KBM-7 (cell line): ENCODE measurements at places on chromosomes 5 and 9.

DNA sequence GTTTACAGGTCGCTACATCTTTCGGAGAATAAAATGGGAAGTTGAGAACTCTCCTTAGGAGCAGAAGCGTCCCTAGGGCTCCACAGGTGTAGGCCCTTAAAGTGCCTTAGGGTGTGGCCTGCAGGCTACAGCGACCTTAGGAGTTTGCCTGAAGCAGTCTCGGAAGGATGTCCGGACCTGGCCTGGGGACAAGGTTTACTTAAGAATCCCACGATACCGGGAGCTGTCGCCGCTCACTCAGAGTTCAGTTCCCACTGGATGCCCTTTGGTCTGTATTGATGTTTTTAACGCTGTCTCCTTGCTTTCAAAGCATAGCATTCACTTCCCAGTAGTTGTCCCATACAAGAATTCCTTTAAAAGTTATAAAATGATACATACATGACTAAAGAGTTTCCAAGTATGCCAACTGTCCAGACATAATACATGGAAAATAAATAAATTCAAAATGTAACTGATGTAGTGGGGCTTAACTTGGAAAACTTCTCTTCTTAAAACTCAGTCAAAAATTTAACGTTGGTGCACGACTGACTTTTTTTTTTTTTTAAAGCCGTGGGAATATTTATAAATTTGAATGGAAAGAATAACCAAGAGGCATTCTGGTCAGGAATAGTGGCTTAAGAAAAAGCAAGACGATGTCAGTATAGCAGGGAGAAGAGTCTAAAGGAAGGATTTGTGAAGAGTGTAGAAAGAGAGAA lies 848 bp downstream of the RAD50 start:
- no peak for DNase-seq

DNA sequence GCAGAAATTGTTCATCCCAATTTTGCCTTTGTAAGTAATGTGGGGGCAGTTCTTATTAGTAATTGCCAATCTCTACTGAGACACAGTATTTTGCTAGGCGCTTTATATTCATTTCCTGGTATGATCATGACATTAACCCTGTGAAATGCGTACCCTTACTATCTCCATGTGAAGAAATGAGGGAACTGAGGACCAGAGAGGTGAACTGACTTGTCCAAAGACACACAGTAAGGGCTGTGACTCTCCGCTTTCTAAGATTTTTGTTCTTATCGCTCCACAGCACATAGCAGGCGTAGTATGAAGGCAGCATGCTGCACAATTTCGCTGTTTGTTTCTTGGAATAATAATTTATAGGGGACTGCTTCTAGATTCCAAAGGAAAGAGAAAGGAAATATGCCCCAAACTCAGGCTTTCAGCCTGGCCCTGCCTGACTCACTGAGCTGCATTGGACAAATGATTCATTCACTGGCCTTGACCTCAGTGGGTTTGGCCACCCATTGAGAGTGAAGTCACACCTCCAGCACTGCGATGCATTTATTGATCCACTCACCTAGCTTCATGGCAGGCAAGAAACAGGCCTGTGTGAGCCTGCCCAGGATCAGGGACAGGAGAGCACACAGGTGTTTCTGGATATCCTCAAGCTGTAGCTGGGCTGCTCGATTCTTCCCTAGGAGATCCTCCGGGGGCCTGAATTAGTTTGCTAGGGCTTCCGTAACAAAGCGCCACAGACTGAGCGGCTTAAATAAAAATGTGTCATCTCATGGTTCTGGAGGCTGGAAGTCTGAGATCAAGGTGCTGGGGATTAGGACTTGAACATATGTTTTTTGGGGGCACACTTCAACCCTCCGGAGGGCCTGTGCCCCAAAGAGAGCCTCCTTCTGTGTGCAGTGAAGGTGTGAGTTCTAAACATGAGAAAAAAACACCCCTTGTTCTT lies 7.2 kb upstream of the DUSP1 start:
- no peak for DNase-seq

GRCh38 chr5:153866176-153866575 lies 172.5 kb downstream of the FAM114A2 start:
- no peak for DNase-seq

GRCh38 chr9:4225291-4226028 lies 74.4 kb downstream of the GLIS3 start:
- no peak for DNase-seq

DNA sequence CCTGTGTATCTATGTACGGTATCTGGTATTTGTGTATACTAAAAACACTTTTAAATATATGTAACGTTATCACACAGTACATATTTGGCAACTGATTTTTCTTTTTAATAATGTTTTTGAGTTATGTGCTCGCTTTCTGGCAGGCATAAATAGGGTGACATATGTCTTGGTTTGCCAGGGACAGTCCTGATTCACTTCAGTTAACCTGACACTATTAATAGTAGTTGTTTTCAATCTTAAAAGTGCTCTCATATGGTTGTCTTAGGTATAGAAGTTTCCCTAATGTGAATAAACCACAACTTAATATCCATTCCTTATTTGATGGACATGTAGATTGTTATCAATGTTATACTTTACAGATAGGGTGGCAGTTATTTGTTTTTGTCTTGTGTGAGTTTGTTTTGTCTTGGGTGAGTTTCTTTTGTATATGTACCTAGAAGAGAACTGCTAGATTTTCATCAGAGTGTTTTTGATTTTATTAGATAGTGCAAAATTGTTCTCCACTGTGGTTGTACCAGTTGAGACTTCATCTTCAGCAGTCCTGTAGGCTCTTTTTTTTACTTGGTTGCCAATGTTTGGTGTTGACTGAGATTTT lies 7.9 kb downstream of the G3BP1 start:
- no peak for DNase-seq

- no peak for DNase-seq
Measured at GRCh38 chr9:96550659-96551058, 69.0 kb downstream of the CDC14B start.

- DNase-seq, result peak; percentile 87
Measured at GRCh38 chr5:174045470-174046025, at the start of gene NSG2. Gene NSG2 (plus strand): TSS chr5:174045706. CDS start chr5:174046756, 1,050 bp downstream.

GRCh38 chr5:62341783-62342475 lies 35.9 kb downstream of the KIF2A start:
- no peak for DNase-seq

- DNase-seq, result no peak
Measured at GRCh38 chr5:140018920-140019644, 24.0 kb downstream of the NRG2 start.

DNA sequence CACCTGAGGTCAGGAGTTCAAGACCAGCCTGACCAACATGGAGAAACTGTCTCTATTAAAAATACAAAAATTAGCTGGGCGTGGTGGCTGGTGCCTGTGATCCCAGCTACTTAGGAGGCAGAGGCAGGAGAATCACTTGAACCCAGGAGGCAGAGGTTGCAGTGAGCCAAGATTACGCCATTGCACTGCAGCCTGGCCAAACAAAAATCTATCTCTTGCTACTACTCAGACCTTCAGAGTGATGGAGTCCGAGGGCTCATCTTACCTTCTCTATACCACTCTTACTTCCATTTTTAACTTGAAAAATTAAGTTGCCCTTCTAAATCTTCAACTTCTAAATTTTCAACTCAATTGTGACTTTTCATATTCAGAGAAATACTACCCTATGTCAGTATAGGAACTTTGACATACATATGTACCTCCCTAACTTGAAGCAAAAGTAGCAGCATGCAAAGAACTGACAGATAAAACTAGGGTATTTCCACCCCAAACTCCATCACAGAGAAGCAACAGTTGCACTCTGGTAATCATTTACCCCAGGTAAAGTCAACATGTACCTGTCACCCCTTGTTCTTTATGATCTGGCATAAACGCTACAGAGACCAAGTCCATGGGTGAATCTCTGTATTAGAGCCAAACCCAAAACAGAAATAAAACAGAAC lies 11.4 kb downstream of the ZFAND5 start:
- DNase-seq, result no peak

GRCh38 chr9:81613002-81613812 lies 76.1 kb downstream of the TLE1 start:
- no peak for DNase-seq

GRCh38 chr5:32261198-32261597 lies 51.5 kb downstream of the MTMR12 start:
- no peak for DNase-seq

GRCh38 chr5:177995691-177996595 lies at the start of gene PROP1:
Gene PROP1 (minus strand): TSS chr5:177996242. CDS start chr5:177995933, 309 bp downstream.
- DNase-seq, result no peak

- no peak for DNase-seq
Measured at GRCh38 chr5:52605317-52606313, 182.1 kb upstream of the ITGA1 start.

DNA sequence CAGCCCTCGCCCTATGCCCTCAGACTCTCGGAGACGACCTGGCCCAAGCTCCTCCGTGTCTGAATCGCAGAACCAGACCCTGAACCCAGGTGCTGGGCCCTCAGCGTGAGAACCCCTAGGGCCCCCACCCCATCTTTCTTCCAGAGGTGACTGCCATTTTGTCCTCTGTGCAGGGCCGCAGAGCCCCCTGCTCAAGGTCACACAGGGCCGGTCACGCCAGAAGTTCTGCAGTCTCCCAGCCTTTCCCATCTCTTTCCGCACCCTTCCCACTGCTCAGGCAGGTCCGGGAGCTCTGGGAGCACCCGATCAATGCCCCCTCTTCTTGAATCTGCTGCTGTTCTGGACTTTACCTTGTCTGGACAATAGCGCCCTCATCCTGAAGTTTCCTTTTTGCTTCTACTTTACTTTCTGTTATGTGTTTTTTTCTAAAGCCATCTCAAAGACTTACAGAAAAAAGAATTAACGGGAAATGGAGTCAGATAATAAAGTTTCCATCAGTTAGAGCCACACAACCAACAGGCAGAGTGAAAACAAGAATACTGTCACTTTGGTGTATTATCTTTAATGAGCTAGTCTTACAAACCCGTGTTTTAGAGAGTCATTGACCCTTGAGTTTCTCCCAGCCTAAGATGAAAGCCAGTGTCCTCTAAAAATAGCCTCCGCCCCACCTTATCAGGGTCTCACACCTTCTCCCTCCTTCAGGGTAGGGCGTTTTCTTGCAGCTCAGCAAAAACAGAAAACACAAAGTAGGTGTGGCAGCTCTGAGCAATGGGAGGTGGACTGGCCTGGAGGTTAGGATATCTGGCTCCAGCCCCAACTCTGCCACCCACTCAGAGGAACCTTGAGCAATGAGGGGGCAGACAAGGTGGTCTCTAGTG lies 1.8 kb downstream of the TMOD1 start:
- DNase-seq, result no peak

DNA sequence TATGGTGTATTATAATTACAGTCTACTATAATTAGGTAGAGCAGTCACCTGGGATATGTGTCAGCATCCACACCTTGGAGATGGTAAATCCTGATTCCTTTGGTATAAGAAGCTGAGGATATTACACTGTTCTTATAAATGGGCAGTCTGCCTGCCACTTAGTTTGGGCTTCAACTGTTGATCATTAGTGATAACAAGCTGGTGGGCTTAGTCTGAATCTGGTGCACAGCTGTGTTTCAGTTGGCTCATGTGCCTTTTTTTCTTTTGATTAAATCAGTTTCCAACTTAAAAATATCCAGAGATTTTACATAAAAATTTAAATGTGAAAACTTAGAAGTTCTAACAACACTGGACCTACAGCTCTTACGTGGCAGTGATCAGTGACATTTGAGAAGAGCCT lies 21.2 kb downstream of the LVRN start:
- no peak for DNase-seq

DNA sequence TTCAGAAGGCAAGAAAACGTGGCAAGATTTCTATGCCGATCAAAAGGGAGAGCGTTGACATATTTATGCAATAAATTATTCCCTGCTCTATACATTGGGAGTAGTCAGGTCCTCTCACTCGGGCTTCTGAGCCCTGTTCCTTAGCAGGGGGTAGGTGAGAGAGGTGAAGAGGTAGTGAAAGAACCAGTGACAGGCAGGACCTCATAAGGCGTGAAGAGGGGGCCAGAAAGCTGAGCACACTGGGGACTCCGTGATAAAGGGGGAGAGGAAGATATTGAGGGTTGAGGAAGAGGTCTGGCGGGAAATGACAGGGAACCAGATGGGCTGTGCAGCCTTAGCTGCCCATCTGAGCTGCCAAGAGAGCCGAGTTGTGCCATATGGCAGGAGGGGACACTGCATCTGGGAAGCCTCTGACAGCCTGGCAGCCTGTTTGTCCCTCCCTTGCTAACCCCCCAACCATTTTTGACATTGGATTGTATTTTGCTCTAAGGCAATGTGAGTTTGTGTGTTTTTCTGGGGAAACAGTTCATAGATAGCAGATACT lies 782 bp upstream of the CDC20B start:
- no peak for DNase-seq

DNA sequence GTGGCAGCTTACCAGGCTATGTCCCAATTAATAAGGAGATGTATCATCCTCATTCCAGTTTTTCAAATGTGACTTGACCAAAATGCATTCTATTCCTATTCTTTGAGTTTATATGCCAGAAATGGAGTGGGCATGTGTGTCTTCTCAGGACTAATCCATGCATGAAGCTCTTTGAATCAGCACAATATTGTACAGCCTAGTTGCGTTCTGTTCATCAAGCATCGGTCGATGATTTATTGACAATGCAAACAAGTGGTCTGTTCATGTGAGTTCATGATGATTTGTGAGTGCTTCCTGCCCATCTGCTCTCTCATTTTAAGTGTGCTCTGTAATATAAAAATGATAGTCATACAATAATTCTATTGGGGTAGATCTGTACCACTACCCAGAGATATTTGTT lies 48.3 kb downstream of the PALM2AKAP2 start:
- no peak for DNase-seq

DNA sequence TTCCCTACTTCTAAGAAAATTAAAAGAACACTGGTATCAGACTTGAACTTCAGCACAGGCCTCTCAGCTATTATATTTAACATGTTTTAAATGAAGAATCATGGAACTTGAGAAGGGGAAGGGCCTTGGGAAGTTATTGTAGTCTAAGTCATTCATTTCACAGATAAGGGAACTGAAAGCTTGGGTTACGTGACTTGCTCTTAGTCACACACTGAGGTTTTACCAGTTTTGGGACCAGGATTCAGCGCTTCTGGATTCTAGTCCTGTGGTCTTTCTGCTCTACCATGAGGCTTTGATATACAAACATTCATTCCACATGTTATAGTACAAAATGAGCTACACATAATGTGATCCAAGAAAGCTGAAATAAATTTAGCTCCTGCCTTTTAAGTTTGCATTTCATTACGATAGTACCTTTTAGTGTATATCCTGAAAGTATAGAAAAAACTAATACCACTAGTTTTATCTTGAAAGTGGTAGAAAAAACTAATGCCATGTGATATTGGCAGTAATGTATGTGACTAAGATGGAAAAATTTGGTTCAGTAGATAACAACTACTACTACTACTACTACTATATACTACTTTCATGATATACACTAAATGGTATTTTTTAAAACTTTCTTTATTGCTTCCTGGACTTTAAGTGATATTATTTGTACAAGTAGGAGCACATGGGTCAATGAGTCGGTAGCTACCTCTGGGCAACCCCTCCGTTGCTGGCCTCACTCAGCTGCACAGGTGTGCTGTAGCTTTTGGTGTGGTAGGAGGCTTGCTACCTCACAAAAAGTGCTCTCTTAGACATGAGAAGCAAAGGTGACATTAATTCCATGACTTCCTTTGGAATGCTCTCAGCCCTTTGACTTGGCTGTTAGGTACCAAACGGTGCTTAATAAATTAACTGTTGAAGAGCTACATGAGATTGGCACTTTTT lies 40.7 kb downstream of the F2RL2 start:
- DNase-seq, result peak; percentile 35

GRCh38 chr9:98780059-98780749 lies 16.2 kb downstream of the ANKS6 start:
- no peak for DNase-seq

- peak; percentile 62 for DNase-seq
Measured at GRCh38 chr5:179870403-179870903, 11.8 kb upstream of the MRNIP start.
